NCI-H774 (cell line): ENCODE measurements at places on chromosomes 12 and 14.

- no peak for DNase-seq
Observed at GRCh38 chr14:95345032-95345431, 25.3 kb upstream of the CLMN start.

GRCh38 chr12:62248873-62249272, 11.3 kb upstream of the USP15 start:
- DNase-seq: no peak

DNA sequence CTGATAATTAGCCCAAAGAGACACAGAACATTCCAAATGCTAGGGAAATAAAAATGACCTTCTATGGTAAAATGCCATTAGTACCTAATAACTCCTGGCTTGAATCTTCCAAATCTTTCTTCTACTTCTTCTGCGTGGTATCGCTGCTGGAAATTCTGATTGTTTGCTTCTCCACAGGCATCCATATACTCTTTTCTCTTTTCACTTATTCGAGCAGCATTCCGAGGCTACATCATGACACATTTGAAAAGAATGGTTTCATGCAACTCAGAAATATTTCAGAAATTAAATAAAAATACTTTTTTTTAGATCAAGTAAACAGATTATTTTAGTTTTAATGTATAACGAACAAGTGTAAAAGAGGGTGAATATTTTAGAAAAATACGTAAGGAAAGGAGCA, 18.9 kb downstream of the ZCCHC8 start:
- DNase-seq: no peak

DNA sequence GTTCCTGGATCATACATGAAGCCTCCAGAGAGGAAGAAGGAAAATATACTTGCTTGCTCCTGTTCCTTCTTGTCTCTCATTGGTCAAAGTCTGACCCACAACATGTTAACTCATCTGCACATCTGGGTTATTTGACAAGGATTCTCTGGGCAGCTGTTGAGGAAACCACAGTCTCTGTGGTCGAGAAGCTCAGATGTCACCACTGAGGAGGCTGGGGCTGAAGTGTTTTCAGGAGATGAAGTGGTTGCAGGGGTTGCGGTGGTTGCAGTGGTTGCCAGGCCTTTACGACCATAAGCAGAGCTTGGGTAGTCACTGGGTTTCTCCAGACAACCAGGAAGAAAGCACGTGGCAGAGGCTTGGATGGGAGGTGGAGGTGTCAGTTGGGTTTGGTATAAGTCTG, 265.0 kb upstream of the LRIG3 start:
- DNase-seq: no peak

- peak; percentile 78 for DNase-seq
Observed at GRCh38 chr14:26959972-26960660, 362.3 kb upstream of the NOVA1 start.

- DNase-seq: peak; percentile 52
Observed at GRCh38 chr14:56333359-56334292, 215.4 kb downstream of the PELI2 start.

- no peak for DNase-seq
Observed at GRCh38 chr14:100532906-100533655, 54.1 kb downstream of the BEGAIN start.

DNA sequence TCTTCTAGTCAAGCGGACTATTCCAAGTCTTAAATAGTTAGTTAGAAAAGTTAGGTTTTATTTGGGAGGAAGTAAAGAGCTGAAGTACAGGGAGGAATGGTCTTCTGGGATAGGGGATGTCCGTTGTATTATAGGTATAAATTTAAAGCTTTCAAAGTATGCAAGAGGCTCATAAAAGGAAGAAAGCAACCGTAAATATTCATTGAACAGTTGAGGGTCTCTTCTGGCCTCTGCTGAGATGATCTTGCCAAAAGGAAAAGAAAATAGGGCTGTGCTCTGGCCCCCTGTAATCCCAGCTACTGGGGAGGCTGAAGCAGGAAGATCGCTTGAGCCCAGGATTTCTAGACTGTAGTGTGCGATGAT, 377 bp upstream of the TIMELESS start:
- DNase-seq: no peak

DNA sequence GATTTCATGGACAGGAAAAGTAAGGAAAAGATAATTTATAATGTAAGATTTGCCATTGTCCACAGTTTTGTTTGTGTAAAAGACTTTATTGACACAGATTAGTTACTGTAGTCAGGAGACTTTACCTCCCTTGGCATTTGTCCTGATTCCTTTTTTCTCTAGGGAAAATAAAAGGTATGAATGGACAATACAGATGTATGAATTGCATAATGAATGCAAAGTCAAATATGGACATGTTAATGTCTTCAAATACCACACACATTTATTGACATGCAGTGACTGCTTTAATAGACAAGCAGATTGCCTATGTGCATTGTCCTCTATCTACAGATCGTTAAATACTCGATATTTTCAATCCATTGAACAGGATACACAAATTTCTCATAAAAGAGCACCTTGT, 999.7 kb upstream of the SEL1L start:
- no peak for DNase-seq

- no peak for DNase-seq
Observed at GRCh38 chr12:66596199-66596598, 82.7 kb downstream of the GRIP1 start.

DNA sequence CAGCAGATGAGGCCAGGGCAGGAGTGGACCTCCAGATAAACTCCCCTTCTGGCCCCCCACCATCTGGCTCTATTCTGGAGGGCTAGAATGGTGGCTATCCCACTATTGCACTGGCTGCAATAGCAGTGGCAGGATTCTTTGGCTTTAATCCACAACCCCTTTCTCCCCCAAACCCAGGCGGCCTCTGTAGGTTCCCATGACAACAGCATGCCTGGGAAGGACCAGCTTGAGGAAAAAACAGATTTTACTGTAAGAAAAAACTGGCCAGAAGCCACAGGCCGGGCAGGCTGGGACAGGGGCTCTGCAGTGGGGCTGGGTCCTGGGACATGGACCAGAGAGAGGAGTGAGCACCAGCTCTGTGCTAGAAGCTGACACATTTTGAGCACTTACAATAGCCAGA, 13.6 kb upstream of the ACVR1B start:
- no peak for DNase-seq

DNA sequence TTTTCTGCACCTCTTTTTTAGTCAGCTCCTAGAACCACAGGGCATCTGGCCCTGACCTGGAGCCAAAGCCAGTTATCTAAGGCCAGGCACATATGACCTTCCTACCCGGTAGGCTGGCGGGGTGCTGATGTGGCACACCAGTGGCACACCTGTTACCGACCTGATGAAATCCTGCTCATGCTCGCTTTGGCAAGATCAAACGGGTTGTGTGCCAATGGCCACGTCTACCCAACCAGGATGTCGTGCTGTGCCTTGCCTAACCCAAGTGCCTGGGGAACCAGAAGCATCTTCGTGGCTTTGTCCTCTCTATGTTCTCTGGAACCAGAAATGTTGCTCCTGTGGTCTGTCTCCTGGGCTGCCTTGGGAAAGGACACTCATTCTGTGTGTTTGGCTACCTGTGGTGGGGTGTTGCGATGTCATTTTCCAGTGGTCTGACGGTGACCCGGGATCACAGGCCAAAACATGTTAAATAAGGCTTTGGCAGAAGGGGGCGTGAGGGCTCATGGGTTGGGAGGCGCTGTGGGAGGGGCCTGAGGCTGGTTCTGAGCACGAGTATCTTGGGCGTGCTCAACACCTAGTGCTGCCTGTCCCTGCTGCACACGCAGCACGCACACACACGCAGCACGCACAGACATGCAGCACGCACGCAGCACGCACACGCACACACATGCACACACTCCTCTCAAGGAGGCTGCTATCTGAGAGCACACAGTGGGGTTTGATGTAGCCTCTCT, 27.9 kb downstream of the CCNK start:
- no peak for DNase-seq

DNA sequence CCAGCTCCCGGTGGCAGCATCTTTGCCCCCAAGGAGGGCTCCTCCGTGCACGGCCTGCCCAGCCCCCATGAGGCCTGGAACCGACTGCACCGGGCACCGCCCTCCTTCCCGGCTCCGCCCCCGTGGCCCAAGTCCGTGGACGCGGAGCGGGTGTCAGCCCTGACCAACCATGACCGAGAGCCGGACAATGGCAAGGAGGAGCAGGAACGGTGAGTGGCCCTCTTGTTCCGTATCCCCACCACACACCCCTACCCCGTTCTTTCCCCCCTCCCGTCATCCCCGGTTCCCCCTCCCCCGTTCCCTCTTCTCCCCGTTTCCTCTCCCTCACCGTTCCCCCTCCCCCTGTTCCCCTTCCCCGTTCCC, 28.3 kb downstream of the LRCOL1 start:
- DNase-seq: no peak

- DNase-seq: no peak
Observed at GRCh38 chr12:77995436-77996167, 164.9 kb downstream of the NAV3 start.

GRCh38 chr14:38302966-38303365, 47.1 kb upstream of the CLEC14A start:
- no peak for DNase-seq

DNA sequence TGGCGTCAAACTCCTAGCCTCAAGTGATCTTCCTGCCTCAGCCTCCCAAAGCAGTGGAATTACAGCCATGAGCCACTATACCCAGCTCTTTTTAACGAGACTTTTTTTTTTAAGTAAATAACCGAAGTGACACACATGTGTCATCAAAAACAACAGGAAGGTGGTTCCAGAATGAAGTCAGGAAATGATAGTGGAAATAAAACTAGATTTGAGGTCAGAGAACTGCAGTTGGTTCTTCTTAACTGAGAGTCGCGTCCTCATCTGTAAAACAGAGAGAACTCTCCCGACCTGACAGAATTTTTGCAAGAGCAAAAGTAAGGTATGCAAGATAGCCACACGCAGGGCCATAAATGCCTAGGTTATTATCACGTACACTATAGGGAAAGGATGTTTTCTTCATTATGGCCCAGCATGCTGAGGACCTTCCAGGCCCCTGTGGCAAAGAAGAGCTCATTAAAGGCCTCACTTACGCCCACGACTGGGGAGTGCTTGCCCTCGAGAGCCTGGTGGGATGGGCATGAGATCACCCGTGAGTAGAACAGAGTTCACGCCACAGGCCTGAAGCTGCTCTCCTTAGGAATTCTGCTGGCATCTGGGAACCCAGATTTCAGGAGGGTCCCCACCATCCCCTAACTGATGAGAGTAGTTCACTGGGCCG, 67.2 kb downstream of the SCARB1 start:
- no peak for DNase-seq

DNA sequence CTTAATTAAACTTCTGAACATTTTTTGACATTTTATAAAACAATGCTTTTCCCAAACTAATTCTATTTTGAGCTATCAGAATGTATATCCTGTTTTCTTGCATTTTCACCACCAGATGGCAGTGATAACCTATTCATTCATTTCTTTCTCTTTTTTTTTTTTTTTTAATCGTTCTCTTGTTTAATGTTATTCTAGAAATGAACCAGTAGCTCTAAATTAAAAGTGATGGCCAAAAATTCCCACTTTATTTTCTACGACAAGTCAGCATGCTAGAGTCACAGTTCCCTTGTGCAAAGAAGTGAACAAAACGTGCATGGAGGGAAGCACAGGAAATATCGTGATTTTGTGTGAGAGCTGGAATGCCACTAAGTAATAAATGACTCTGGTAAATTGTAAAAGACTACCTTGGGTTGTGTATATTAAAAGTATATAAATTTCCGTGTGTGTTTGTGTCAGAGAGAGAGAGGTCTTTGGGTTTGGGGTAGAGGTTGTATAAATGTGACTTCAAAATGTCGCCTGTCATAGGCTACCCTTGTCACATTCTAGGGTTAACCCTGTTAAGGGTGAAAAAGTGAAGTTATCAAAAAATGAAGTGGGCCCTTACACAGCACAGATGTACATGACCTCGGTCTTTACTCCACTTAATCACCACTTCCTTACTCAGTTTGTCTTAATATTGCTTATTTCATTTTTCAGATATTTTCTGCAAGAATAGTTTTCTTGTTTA, 40.4 kb upstream of the LDHB start:
- DNase-seq: peak; percentile 24

- no peak for DNase-seq
Observed at GRCh38 chr12:132602572-132603239, 7.7 kb downstream of the LRCOL1 start.

DNA sequence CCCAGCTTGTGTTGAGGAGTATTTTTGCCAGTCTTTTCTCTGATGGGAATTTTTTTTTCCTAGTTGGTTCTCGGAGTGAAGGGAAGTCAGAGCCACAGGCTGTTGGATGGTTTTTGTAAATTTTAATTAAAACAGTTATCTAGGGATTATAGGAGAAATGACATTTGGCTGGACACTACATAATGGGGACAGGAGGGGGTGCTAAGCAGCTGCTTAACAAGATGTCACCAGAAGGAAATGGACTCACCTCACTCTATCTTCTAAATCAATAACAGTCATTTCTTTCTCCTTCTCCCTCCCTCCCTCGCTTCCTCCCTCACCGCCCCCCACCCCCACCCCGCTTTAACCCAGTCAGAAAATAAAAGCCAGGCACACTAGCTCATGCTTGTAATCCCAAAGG, 93.4 kb upstream of the TMEM233 start:
- DNase-seq: no peak

DNA sequence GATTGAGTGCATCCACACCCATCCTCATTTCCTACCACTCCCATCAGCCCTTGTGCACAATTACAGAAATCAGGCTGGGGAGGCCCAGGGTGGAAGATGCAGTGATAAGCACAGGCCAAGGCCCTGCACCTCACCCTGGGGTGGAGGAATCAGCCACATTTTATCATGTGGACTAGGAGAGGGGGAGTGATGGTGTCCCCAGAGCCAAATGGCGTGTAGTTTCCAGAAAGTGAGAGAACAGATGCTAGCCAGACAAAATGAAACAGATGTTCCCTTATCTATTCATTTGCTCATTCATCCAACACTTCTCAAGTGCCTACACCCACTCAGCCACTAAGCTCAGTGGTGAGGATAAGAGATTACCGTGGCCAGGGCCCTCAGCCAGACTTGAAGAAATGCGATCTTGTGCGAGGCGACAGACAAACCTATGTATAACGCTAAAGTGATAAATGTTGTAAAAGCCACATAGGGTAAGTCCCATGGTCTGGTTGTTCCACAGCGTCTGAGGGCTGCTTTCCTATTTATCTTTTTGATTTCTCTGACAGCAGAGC, 93.6 kb downstream of the STAB2 start:
- no peak for DNase-seq
